ENCODE measurements at places on chromosomes 4 and X. TPM values are rescaled to one million over a fixed set of nuclear protein-coding genes. Genes with fewer than 3 reads are reported as not detected.

The RENBP gene
- not detected for total RNA-seq

The C4orf50 gene
- total RNA-seq, result not detected

The TMSB15B gene
- total RNA-seq, result 2.5 TPM

The CACNA1F gene
- total RNA-seq, result not detected

The MAML3 gene
- 8.0 TPM for total RNA-seq

Data from HT1080 (cell line).